Fibroblast of gingiva (primary cell): ENCODE measurements at places on chromosomes 1 and 21.

GRCh38 chr1:159076438-159077119, at the start of gene AIM2:
AIM2 (minus strand) TSS chr1:159076766; CDS start chr1:159073499, 3,267 bp downstream.
- DNase-seq, result no peak

DNA sequence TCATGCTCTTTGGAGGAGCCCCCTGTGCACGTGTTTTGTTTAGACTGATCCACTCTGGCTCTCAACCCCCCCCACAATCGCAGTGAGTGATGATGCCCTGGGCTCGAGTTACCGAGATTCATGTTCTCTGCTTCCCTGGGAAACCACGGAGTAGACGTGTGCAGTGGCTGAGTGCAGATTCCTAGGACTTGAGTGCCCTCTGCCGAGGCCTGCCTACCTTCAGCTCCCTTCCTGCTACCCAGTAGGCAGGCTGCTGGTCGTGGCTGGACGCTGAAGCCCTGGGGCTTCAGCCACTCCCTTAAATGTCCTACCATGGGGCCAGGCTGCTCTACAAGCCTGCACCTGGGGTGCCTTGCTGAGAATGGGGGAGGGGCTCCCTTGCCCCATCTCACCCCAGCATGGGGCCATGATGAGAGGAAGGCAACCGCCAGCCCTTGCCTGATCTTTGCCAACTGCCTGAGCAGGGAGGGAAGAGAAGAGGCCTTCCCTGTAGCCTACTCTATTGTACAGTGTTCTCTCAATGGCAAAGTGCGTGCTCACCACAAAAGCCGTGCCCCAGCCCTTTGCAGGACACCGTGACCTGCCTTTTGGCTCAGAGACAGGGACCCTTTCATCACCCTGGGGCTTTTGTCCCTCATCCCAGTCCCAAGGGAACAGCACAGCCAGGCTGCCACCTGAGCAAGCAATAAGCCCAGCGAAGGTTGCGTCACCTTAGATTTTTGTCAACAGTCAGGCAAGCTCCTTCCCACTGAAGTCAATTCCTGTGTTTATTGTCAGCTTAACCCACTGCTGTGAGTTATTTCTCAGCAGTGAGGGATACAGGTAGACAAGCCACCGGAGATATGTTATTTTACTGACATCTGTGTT, 4.1 kb upstream of the GRIK3 start:
- DNase-seq, result no peak

DNA sequence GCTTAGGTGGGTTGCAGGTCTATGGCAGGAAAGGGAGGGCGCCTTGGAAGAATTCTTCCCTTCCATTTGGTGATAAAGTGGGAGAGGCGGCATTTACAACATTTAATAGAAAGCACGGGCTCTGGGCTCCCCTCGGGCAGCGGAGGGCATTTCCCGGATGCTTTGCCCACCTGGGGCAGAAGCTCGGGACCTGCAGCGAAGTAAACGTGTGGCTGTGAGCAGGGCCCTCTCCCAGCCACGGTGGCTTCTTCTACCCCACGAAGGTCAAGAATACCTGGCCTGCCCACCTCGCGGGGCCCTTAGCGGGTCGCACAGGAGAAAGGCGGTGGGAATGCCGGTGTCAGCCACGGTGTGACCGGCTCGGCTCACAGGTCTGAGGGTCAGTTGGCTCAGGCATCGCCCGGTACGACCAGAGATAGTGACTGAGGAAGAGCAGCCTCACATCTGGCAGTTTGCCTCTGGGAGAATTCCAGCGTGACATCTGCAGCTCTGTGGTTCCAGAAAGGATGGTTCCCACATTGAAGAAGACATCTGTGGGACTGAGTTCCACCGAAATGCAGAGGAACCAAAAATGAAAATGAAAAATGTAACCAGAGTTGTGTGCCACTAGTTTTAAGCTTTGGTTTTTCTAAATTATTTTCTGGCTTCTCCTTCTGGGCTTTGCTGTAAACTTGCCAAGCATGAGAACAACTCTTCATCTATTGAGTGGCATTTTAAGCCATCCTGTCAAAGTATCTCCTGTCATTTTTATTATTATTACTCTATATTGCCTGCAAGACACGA, 720 bp upstream of the F3 start:
- DNase-seq, result peak; percentile 59

GRCh38 chr1:46423574-46424240, 29.6 kb downstream of the FAAH start:
- no peak for DNase-seq

DNA sequence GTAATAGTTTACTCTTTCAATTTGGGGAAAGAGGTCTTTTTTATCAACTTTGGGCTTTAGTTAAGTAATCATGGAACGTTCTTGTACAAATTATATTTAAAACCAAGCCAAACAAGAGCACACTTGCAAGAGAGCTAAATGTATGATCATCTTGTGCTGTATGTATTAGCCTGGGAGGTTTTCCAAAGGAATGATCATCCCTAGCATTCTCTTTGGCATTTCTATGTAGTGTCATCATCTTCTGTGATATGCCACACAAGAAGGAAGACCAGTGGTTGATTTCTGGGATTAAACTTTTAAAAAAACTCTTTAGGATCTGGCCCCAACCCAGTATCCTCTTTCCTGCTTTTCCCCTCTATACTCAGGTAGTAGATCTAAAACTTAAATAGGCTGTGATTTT, 38.4 kb upstream of the KCNQ4 start:
- peak; percentile 38 for DNase-seq

DNA sequence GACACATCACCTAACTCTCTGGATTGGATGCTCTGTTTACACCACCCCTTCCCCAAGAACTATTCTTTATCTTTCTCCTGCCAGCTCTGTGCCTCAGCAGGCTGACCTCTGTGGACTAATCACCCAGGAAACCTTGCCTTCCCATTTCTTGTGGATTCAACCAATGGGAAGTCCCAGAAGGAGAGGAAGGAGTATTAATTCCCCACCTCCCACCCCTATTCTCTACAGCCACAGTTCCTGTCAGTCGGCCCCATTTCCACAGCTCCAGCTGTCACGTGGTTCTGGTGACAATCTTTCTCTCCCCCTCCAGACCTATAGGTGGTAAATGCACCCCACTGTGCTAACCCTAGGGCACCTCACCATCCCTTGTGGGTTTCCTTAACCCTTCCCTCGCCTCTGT, 46.8 kb upstream of the SSBP3 start:
- DNase-seq, result no peak

DNA sequence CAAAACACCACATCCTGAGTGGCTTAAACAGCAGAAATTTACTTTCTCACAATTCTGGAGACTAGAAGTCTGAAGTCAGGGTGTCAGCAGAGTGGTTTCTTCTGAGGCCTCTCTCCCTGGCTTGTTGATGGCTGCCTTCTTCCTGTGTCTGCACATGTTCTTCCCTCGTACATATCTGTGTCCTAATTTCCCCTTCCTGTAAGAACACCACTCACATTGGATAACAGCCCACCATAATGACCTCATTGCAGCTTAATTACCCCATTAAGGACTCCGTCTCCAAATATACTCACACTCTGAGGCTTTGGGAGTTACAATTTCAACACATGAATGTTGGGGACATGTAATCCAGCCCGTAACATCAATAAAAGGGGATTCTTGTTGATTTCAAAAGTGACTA, 23.4 kb downstream of the C8A start:
- peak; percentile 34 for DNase-seq

GRCh38 chr1:8343464-8344001, 25.6 kb downstream of the SLC45A1 start:
- DNase-seq, result peak; percentile 96

GRCh38 chr1:178004926-178005391, 35.1 kb upstream of the SEC16B start:
- DNase-seq, result no peak

DNA sequence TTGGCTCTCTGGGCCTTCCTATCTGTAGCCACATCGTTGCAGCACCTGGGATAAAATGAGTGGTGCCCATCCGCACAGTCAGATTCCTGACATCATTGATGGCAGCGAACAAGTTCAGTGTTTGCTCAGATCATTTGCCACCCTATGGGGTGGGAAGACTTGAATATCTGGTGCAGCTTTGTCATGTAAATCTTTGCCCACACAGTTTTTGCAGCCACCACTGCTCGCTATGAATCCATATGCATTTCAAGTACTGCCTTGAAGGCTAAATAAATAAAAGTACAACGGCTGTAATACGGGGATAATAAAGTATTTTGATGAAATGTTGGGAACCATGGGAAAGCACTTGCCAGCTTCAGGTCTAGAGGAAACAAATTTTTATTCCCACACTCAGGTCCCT, 56.3 kb upstream of the COA6 start:
- no peak for DNase-seq

DNA sequence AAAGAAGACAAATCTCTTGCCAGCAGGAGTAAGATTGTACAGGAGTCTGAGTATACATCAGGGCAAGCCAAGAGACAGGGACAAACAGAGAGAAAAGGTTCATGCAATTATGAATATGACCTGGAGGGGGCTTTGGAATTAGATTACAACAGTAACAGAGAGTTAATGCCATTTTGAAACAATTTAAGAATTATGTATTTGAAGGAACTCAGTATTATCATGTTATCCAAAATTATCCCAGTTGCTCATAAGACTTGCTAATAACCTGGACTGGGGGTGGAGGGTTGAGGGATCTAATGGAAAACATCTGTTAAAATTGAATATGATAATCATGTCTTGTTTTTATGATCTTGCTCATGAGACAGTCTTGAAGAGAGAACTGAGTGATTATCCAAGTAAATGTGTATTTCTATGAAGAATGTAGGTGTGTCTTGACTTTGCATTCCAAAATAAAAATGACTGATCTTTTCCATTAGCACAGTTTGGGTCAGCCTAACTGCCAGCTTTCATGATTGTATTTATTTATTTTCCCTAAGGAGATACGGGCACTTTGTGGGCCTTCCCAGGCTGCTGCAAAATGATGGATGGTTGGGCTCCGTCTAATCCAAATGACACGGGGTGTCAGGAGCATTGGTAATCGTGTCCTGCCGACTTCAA, 117.7 kb downstream of the ERG start:
- no peak for DNase-seq

DNA sequence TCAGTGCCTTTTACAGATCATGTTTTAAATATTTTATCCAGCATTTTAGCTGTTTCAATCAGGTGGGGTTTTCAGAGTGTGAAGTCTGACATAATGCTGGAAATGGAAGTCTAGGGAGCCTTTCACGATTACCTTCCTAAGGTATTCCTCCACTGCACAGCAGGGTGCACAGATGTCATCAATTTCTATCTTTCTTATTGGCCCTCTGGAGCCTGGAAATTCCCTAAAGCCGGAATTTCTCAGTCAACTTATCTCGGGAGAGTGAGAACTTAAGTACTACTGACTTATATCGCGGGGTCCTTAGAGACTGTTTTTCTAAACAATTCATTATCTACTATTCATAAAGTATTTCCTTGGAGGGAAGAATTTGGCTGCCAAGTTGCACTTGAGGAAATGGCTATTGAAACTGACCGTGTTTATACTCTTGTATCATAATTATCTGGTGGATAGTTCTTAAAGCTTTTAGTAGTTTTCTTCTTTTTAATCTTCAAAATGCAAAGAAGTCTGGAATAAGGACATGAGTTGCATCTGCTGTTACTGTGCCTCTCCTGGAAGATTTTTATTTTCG, 311.8 kb upstream of the B3GALT2 start:
- DNase-seq, result no peak

- no peak for DNase-seq
These were observed 13.8 kb upstream of the EDEM3 start for GRCh38 chr1:184768467-184768866.

DNA sequence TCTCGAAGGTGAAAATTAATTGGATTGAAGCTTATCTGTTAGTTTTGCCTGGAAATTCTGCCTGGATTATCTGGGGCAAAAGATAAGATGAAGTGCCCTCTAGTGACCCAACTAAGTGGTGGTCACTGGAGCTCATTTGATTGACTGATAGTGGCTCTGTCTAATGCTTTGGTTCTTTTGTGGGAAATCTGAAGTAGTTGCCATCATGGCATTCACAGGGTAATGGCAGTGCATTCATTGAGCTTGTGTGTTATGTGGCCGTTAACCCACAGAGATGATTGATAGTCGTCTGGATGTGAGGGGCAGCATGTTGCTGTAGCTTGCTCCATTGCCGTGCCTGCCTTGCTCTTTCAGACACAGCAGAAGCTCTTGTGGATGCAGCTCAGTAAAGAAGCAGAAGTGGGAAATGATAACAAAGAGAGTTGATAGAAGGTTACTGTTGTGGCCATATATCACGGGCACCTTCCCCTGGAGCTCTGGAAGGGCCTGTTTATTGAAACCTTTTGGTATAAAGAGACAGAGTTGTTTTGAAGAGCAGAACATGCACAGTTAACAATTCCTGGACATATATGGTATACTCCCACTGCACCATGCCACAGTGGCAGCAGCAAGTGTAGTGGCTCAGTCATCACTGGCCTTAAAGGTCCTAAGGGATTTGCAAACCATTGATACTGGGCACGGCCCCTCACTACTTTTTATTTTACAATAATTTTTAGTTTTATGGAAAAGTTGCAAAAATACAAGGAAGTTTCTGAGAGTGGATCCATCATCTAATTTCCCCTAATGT, 42.0 kb downstream of the CXADR start:
- no peak for DNase-seq

- no peak for DNase-seq
These were observed 146.5 kb downstream of the PLA2G4A start for GRCh38 chr1:186975220-186975619.

DNA sequence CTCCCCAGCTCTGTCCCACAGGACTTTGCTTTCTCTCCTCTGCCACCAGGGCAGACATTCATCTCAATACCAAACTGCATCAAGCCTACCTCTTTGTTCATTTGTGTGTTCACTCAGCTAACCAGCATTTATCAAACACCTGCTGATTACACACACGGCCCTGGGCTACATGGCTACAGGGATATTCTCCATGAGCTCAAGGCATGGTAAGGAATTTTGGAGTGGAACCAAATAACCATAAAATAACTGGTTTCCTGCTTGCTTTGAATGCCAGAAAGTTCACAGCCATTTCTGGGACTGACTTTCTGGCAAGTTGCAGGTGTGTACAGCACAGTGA, 54.6 kb downstream of the LDLRAD2 start:
- DNase-seq, result no peak

GRCh38 chr1:151838222-151839081, 1.2 kb downstream of the C2CD4D start:
- DNase-seq, result no peak

DNA sequence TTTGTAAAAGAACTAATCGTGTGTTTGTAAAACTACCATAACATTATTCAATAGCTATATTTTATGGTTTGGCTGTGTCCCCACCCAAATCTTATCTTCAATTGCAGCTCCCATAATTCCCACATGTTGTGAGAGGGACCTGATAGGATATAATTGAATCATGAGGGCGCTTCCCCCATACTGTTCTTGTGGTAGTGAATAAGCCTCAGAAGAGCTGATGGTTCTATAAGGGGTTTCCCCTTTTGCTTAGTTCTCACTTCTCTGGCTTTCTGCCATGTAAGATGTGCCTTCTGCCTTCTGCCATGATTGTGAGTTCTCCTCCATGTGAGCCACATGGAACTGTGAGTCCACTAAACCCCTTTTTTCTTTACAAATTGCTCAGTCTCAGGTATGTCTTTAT, 1372.3 kb downstream of the AMY1C start:
- no peak for DNase-seq
